ENCODE measurements at places on chromosomes 16 and 17. TPM values are rescaled to one million over a fixed set of nuclear protein-coding genes. Genes with fewer than 3 reads are reported as not detected.

EARS2 gene
- 22.1 TPM for total RNA-seq

KRTAP9-2 gene
- total RNA-seq, result 6.3 TPM

LRRC75A gene
- total RNA-seq, result 2.9 TPM

MYO15B gene
- 117 TPM for total RNA-seq

QRICH2 gene
- 2.5 TPM for total RNA-seq

CALB2 gene
- total RNA-seq, result 9.3 TPM

SOST gene
- total RNA-seq, result 0.20 TPM

TBC1D3I gene
- not detected for total RNA-seq

KRTAP1-1 gene
- total RNA-seq, result 7.5 TPM

KRTAP29-1 gene
- 0.39 TPM for total RNA-seq

IRF8 gene
- total RNA-seq, result 22.6 TPM

CUEDC1 gene
- total RNA-seq, result 7.6 TPM

LRRC37B gene
- 22.5 TPM for total RNA-seq

ITGAL gene
- 6.1 TPM for total RNA-seq

Measured in skin of body (tissue), 3 donors.